A549 treated with Mapracorat at 1 μM for 4 hours (cell line): ENCODE measurements at places on chromosomes 1 and 21. TPM values are rescaled to one million over a fixed set of nuclear protein-coding genes. Genes with fewer than 3 reads are reported as not detected.

PLEKHA6 gene
- total RNA-seq, result 23.4 to 33.5 TPM (median 30.9 TPM) in 5 replicates

INAVA gene
- 36.4 to 50.4 TPM (median 46.3 TPM) in 5 replicates for total RNA-seq

KDM1A gene
- total RNA-seq, result 90.3 to 103 TPM (median 97.6 TPM) in 5 replicates

SLC6A9 gene
- 11.5 to 16.0 TPM (median 13.8 TPM) in 5 replicates for total RNA-seq

NLRP3 gene
- total RNA-seq, result not detected in 5 replicates

ZNF496 gene
- total RNA-seq, result 14.9 to 19.1 TPM (median 17.9 TPM) in 5 replicates

STIL gene
- 8.6 to 10.6 TPM (median 9.9 TPM) in 5 replicates for total RNA-seq

BCAN gene
- 0.12 TPM in 1 of 5 replicates, not detected in the others for total RNA-seq

FCN3 gene
- not detected in 5 replicates for total RNA-seq

AMPD1 gene
- not detected in 5 replicates for total RNA-seq

SERINC2 gene
- total RNA-seq, result 18.4 to 34.0 TPM (median 27.5 TPM) in 5 replicates

TOE1 gene
- total RNA-seq, result 11.0 to 13.1 TPM (median 12.6 TPM) in 5 replicates

RPE65 gene
- not detected in 5 replicates for total RNA-seq

AMY2A gene
- total RNA-seq, result not detected in 5 replicates

IL19 gene
- total RNA-seq, result 0.13 TPM in 1 of 5 replicates, not detected in the others

SPRR2A gene
- total RNA-seq, result not detected in 5 replicates

CFHR5 gene
- total RNA-seq, result not detected in 5 replicates

ORC1 gene
- 19.6 to 21.3 TPM (median 20.8 TPM) in 5 replicates for total RNA-seq

SLC1A7 gene
- total RNA-seq, result not detected in 5 replicates

TCP10L gene
- total RNA-seq, result 0.67 to 0.95 TPM (median 0.80 TPM) in 5 replicates

LIPI gene
- not detected in 5 replicates for total RNA-seq

CLCC1 gene
- 14.1 to 16.5 TPM (median 15.0 TPM) in 5 replicates for total RNA-seq

POGZ gene
- 17.9 to 22.4 TPM (median 19.4 TPM) in 5 replicates for total RNA-seq

GPR89B gene
- total RNA-seq, result 3.3 to 6.3 TPM (median 4.2 TPM) in 5 replicates

KRTAP19-3 gene
- total RNA-seq, result not detected in 5 replicates

CD48 gene
- total RNA-seq, result not detected in 5 replicates

ZBTB8A gene
- 3.4 to 4.9 TPM (median 4.0 TPM) in 5 replicates for total RNA-seq

AIRE gene
- total RNA-seq, result not detected in 5 replicates

INSRR gene
- total RNA-seq, result not detected in 5 replicates

DDR2 gene
- total RNA-seq, result 0.21 to 0.57 TPM (median 0.41 TPM) in 5 replicates

MPZL1 gene
- 94.6 to 126 TPM (median 118 TPM) in 5 replicates for total RNA-seq

GPR137B gene
- total RNA-seq, result 14.4 to 18.3 TPM (median 16.5 TPM) in 5 replicates

DNASE2B gene
- not detected in 5 replicates for total RNA-seq

CLDN17 gene
- total RNA-seq, result not detected in 5 replicates

NCDN gene
- 12.1 to 18.1 TPM (median 16.3 TPM) in 5 replicates for total RNA-seq

KRTAP19-5 gene
- total RNA-seq, result not detected in 5 replicates

OR2W3 gene
- not detected in 5 replicates for total RNA-seq

RIPK4 gene
- 14.7 to 21.0 TPM (median 17.9 TPM) in 5 replicates for total RNA-seq

TMEM201 gene
- total RNA-seq, result 10.3 to 14.6 TPM (median 12.7 TPM) in 5 replicates

RAB3B gene
- 5.3 to 9.0 TPM (median 6.0 TPM) in 5 replicates for total RNA-seq

RAVER2 gene
- total RNA-seq, result 3.9 to 5.3 TPM (median 4.7 TPM) in 5 replicates

KCNK1 gene
- total RNA-seq, result 15.8 to 25.2 TPM (median 18.4 TPM) in 5 replicates

IQCC gene
- total RNA-seq, result 1.2 to 2.4 TPM (median 1.8 TPM) in 5 replicates

GABPA gene
- 5.0 to 7.3 TPM (median 6.4 TPM) in 5 replicates for total RNA-seq

TENT5C gene
- 0.02 to 0.10 TPM (median 0.06 TPM) in 5 replicates for total RNA-seq

NR5A2 gene
- total RNA-seq, result 2.7 to 5.3 TPM (median 3.8 TPM) in 5 replicates

VHLL gene
- not detected in 5 replicates for total RNA-seq
